Tibial nerve (tissue), 4 donors: ENCODE measurements at places on chromosomes 1 and 21.
A peak's percentile ranks its signal among the peaks of the same experiment; 100 is the strongest.

DNA sequence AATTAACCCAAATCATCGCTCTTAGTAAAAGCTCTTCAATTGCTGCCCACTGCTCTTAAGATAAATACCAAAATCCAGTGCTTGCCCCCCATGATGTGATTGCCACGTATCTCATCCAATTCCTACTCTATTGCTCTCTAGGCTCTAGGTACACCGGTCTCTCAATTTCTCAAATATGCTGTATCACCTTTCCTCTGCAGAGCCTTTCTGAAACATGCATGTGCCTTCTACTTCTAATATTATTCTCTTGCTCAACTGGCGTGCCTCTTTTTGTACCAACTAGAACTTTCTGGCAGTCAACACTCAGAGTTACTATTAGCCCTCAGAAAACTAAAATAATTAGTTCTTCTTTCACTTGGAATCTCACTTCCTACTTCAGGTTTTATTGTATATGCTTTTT lies 111.7 kb upstream of the LBR start:
- DNase-seq: no peak

DNA sequence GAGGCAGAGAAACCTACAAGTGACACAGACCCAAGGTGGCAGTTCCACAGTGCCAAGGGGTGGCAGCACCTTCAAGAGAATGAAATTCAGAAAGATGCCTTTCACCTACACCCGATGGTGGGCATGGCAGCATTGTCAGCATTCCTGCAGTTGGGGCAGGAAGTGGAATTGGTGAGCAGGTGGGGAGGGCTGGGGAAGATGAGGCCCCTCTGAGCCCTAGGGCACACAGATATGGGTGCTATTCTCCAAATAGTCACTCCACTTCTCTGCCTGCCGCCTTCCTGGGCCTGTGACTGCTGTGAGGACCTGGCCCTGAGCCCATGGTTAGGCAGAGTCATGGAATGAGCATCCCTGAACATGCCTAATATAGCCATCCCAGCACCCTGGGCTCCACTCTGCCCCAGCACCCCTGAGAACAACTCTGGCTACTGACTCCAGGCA lies 8.3 kb downstream of the SHISA4 start:
- no peak for DNase-seq

DNA sequence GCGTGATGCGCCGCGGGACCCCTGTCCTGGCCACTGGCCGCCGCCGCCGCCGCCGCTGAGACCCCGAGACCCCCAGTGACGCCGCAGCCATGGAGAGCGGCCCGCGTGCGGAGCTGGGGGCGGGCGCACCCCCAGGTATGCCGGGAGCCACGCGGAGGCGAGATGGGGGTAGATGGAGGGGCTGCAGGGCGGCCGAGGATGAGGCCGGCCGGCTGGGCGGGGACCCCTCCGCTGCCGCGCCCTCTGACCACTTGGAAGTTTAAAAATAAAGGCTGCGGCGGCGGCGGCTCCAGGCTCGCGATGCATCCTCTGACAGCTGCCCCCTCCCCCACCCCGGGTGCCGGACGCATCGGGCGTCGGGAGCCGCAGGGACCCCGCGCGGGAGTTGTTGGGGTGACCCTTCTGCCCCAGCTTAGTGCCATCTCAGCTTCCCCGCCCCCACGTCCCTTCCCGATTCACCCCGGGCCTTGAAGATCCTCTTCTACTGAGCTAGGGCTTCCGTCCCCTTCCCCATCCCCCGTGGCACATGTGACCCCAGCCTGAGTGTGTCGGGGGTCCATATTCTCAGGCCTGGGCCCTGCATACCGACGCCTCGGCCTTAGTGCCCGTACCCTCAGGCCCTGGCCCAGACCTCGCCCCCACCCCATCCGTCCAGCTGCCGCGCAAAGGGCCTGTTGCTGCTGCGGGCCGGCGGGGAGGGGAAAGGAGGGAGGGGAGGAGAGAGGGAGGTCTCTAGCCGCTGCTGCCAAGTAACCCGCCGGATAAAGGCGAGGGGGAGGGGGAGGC lies 562 bp downstream of the MAP7D1 start:
- peak; percentile 34 for DNase-seq

DNA sequence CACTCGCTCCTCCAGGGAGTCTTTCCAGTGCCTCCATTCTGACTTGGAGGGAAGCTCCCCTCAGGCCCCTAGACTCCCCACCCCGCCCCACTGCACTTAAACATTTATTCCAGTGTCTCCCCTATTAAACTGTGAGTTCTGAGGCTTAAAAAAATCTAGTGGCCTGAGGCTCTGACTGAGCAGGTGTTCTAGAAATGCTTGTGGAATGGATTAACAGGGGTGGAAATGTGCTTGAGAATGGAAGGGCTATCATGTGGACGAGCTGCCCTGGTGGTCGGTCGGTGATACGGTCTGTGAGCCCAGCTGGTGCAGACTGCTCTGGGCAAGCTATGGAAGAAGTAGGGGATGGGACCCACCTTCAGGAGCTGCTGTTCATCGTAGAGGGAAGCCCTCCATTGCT lies 130.2 kb downstream of the PEX14 start:
- no peak for DNase-seq

DNA sequence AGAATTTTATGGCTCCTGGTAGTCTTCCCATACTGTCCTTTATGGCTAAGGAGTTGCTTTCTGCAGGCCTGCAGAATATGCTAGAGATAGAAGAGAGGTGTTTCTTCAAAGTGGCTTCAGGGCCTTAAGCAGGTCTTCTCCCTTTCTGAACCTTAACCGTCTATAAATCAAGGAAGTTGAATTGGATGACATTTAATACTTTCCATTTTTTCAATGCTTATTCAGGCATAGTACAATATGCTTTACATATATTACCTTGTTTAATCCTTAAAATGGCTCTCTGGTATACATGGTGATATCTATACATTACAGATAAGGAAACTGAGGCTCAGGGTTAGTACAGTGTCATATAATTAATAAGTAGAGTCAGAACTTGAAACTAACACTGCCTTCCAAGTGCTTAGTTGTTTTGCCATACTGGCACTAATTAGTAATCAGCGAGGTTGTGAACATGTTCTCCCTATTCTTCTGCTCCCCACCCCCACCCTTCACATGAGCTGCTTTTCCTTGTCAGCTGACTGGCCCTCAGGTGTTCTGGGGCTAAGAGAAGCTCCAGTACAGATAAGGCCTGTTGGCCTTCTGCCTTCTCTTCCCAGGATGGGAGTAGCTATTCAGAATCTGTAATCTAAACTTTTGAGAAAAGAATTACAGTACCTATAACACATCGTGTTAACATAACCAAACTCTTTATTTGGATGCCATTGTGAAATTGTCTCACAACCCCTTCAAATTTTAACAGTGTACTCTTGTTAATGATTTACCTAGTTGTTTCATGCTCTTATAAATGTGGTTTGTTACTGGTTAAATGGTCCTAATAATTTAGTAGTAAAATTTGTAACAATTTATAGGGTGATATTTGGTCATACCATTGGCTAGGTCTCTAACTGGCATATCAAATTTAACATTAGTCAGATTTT lies 13.6 kb downstream of the NFYC start:
- DNase-seq: no peak

DNA sequence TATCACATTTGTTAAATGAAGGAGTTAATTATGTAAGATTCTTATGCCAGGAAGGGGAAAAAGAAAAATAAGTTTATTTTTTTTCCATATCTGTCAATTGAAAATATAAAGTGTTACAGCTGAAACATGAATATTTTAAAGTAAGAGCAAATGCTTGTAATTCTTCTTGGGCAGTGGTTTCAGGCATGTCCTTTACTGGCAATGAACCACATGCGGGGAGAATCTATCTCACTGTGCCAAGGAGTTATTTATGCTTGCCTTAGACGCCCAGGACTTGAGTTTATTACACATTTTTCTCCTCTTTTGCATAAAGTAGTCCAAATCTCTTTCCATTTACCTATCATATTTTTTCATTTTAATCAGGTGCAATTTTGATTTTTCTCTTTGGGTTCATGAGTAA lies 207.8 kb upstream of the NRIP1 start:
- DNase-seq: no peak

DNA sequence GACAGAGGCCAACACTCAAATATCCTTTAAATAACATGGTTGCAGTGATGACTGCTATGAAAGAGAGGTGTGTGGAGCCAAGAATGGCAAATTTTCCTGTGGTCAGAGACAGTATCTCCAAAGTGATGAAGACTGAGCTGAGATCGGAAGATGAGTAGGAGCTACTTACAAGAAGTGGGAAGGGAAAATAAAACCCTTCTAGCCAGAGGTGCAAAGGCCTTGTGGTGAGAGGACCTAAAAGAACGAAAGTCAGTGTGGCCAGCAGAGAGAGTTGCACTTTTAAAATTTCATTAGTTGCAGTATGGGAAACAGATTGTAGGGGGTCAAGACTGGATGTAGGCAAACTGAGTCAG lies 17.8 kb downstream of the SLAMF7 start:
- no peak for DNase-seq

DNA sequence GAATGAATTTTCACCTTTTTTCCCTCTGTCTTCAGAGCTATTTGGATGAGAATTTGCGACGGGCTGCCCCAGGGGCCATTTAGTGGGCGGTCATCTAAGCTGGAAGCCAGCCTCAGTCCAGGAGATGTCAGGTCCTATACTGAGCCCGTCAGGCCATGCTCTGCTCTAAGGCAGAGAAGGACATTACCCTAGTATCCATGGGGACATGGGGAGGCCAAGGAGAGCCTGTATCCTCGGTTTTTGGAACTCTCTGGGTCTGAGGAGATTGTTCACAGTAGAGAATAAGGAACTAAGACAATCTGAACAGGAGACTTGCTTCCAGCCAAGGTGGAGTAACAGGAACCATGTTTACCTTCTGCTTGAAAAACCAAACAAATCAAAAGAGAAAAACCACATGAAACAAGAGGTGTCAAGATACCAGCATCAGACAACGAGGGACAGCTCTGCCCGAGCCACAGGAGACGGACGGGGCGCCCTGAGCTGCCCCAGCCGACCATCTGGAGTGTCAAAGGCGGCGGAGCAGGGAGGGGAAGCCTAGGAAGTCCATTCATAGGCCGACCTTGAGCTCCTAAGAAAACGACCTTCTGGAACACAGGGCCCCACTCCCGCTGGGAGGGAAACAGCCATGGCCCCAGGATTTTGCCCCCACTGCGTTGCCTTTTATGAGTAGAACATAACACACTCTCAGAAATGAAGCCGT lies 20.0 kb upstream of the ADARB1 start:
- DNase-seq: no peak

DNA sequence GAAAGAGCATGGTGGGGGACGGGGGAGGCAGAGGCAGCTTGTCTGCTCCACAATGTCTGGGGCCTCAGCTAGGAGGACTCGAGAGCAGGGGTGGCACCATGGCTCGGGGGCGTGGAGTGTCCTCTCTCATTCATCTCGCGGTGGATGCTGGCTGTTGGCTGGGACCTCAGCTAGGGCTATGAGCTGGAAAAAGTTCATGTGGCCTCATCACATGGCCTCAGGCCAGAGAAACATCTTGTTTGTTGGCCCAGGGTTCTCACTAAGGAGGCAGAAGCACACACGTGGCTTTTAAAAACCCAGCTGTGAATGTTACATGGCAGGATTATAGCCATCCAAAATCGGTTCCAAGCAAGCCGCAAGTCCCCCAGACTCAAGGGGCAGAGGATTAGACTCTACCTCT lies 6.2 kb upstream of the CENPS start:
- peak; percentile 16 for DNase-seq

GRCh38 chr1:65027666-65028358 lies 61.5 kb upstream of the JAK1 start:
- no peak for DNase-seq

DNA sequence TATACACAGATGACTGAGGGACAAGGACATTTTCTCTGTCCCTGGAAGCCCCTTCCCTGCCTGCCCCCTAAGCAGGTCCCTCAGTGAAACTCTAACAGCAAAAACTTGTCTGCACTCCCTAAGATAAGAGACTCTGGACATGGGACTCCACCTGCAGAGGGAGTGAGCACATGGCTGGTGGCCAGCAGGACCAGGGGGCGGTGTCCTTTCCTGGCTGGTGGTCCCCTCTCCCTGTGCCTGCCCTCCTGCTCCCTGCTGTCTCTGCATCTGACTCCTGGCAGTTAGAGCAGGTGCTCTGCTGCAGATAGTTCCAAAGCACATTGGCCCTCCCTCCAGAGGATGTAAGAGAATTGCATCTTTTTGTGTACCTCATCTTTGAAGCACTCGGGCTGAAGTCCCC lies 215.5 kb downstream of the GRIK3 start:
- no peak for DNase-seq

DNA sequence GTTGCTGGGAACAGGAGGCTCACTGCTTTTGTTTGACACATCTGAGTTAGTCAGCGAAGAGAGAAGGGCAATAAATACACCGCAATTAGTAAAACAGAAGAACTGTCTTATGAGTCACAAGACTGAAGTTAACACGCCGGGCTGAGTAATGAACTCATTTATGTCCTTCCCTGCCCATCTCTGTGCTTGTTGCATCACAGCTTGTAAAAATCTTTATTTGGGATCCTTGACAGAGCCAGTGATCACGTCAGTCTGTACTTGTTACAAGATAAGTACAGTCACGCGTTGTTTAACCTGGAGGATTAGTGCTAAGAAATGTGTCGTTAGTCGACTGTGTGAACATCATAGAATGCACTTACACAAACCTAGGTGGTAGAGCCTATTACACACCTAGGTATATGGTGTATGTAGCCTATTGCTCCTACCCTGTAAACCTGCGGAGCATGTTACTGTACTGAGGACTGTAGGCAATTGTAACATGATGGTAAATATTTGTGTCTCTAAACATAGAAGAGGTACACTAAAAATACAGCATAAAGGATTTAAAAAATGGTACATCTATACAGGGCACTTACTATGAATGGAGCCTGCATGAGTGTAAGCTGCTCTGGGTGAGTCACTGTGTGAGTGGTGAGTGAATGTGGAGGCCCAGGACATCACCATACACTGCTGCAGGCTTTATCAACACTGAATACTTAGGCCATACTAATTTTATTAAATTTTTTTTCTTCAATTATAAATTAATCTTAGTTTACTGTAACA lies 272.2 kb downstream of the TNR start:
- DNase-seq: no peak
